ENCODE measurements at places on chromosomes 7 and 10.

DNA sequence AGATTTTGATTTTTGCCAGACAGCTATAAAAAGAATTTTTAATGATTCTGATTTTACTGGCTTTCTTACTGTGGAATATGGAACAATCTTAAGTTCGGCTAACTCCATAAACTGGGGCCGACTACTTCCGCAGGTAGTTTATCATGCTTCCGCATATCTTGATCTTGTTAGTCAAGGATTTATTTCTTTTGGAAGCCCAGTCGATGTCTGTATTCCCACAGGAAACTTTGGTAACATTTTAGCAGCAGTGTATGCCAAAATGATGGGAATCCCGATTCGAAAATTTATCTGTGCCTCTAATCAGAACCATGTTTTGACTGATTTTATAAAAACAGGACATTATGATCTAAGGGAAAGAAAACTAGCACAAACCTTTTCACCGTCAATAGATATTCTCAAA is 8.1 kb downstream of the THNSL1 start:
- DNase-seq, result peak; percentile 4

GRCh38 chr10:31507427-31507826 is 188.4 kb downstream of the ZEB1 start:
- DNase-seq, result no peak

DNA sequence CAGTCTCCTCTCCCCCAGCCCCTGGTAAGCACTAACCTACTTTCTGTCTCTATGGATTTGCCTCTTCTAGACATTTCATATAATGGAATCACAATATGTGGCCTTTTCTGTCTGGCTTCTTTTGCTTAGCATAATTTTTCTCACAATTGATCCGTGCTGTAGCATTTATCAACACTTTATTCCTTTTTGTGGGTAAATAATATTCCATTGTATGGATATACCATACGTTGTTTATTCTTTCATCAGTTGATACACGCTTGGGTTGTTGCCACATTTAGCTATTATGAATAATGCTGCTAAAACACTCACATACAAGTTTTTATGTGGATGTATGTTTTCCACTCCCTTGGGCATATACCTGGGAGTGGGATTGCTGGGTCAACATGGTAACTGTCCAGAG is 25.8 kb downstream of the MCM10 start:
- no peak for DNase-seq

DNA sequence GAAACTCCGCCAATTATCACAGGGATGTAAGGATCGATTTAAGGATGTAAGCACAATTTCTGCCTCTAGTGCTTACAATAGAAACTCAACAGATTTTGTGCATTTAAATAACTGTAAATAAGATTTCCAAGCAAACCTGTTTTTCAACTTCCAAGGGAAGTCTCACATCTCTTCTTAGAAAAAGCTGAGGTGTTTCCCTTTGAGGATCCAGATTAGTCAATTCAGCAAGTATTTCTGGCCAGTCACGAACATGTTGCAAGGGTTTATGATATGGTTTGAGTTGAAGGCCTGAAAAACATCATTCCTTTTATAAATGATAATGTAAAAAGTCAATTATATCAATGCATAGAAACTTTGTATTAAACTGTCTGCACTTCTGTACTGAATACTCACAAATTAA is 23.9 kb downstream of the KRIT1 start:
- no peak for DNase-seq

DNA sequence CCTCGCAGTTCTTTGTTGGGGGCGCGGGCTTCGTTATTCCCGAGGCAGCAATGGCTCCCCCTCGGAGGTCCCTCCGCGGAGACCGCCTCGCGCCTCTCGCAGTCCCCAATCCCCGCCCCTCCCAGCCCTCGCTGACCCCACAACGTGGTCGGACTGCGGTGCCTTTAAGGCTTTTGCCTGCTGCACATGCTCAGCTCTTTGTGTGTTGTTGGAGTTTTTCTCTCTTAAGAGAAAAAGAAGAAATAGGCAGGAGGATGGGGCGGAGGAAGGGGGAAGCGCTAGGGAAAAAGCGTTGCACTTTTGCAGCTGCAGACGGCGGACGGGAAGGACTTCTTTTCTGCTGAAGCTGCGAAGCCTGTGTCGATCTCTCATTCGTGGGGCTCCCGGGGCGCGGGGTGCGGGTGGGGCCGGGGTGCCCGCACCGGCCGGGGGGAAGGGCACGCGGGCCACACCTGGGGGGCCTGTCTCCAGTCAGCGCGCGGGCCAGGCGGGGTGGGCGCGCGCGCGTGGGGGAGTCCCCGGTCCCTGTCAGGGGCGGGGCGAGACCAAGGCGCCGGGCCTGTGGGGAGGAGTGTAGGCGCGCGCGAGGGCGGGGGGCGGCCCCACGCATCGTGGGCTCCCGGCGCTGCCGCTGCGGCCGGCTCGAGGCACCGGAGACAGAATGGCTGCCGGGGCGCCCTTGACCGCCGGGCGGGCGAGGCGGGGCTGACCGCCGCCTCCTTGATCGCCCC is 445 bp upstream of the ATRNL1 start:
- DNase-seq, result peak; percentile 44

GRCh38 chr10:12529976-12530375 is 180.6 kb downstream of the CAMK1D start:
- DNase-seq, result no peak

- DNase-seq, result no peak
Measured at GRCh38 chr10:61470740-61471139, 17.6 kb upstream of the TMEM26 start.
